ENCODE measurements at places on chromosomes 5 and 9.

DNA sequence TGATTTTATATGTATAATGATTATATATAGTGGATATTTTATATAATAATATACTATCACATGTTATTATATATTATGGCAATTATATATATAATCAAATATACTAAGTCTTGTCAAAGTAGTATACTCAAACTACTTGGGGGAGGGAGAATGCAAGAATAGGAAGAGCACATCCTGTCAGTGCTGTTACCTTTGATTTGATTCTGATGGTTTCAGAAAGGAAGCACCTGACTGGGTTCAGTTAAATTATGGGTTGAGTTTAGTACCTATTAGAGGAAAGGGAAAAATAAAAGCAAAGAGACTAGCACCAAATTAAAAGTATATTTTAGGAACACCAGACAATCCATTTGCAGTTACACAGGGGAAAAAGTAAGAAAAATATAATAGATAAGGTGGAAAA lies 107.6 kb downstream of the GRIA1 start:
- DNase-seq = no peak

- DNase-seq = no peak
Observed at GRCh38 chr5:14787801-14788579, 83.6 kb downstream of the ANKH start.

DNA sequence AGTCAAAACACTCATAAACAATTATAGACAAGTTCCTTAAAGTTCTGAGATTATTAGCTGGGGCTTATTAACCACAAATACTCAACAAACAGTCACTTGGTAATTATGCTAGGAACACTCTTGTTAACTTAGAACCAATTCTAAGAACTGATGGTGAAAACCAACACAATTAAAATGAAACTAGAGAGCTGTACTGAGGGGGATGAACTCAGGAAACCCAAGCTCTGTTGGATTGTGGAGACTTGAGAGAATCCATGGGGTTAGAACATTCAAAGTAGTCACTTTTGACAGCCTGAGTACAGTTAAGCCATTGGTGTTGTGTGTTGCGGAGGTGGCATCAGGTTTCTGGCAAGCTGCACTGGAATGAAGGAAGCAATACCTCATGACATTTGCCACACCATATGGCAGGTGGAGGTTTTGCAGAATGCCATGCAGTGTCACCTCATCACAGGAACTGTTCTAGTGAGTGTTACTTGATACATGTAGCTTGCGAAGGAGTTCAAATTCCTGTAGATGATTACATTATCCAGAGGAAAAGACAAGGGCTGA lies 480.9 kb upstream of the CD180 start:
- no peak for DNase-seq

GRCh38 chr5:41154491-41154890 lies 58.8 kb downstream of the C6 start:
- no peak for DNase-seq

DNA sequence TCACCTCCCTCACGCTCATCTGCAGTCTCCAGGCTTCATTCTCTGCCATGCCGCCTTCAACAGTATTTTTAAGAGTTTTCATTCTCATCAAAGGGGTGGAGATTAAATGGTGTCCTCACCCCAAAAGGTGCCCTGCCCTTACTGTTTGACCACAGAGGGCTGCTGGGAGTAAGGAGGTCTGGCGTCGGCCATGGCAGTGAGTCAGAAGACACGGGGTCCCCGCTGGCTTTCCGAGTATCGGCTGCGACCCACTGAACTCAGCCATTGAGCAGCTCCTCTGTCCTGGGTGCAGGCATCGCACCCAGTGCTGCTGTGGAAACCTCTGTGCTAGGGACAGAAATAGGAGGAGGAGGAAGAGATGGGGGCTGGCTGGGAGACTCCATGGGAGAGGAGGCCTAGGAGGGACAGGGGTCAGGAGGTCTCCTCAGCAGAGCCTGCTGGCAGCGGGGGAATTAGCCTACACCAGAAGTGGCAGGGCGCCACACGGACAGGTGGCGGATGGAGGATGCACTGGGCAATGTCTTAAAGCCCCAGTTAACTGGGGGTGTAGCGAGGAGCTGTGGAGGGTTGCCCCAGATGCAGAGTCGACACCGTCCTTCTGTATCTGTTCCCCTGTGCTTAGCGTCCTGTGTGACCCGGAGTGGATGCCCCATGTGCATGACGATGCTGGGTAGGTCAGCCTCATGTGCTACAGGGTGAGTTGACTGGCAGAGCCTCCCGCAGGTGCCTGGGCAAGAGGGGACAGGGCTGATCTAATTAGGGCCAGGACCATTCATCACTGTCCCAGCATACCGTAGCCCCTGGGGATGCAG lies 15.4 kb upstream of the PLEKHG4B start:
- DNase-seq = no peak

GRCh38 chr5:95973793-95974325 lies 12.2 kb upstream of the ELL2 start:
- DNase-seq = peak; percentile 87

GRCh38 chr5:12399868-12400267 lies 495.6 kb upstream of the CTNND2 start:
- DNase-seq = no peak

- no peak for DNase-seq
Observed at GRCh38 chr5:152066784-152067183, 142.1 kb upstream of the GLRA1 start.

GRCh38 chr9:10055886-10056395 lies 556.9 kb downstream of the PTPRD start:
- no peak for DNase-seq

GRCh38 chr9:134065612-134066419 lies 2.0 kb downstream of the BRD3 start:
- peak; percentile 53 for DNase-seq

- no peak for DNase-seq
Observed at GRCh38 chr9:92614763-92615461, 55.0 kb downstream of the IPPK start.

All from GM12878 (cell line).